ENCODE measurements at places on chromosomes 16 and 17.

- DNase-seq: no peak
Observed at GRCh38 chr17:57145347-57145746, 60.3 kb downstream of the AKAP1 start.

DNA sequence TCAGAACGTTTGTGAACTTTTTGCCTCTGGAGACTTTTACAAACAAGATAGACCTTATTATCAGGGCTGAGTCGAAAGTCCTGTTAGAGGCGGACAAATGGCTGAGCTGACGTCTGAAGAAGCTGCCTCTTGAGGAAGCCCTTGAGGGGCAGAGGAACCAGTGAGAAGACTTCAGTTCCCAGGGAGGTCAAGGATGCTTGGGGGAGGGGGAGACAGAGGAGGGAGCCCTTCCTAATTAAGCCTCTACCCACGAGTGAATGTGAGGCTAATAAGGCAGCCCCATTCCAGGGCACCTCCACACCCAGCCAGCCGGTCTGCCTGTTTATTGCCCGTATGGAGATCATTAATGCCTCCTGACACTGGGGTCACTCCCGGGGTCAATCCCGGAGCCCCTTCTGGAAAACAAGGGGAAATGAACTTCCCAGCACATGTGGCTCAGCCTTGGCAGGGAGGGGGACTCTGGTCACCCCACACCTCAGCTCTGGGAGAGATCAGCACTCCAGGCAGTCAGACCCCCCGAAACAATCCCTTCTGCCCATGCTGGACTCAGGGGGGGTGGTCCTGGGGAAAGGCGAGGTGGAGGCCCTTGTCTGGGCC is 9.2 kb upstream of the TBX4 start:
- DNase-seq: no peak

GRCh38 chr17:61517843-61518606 is 65.8 kb downstream of the TBX4 start:
- DNase-seq: no peak

- DNase-seq: peak; percentile 10
Observed at GRCh38 chr16:19377864-19378263, 39.8 kb upstream of the TMC5 start.

DNA sequence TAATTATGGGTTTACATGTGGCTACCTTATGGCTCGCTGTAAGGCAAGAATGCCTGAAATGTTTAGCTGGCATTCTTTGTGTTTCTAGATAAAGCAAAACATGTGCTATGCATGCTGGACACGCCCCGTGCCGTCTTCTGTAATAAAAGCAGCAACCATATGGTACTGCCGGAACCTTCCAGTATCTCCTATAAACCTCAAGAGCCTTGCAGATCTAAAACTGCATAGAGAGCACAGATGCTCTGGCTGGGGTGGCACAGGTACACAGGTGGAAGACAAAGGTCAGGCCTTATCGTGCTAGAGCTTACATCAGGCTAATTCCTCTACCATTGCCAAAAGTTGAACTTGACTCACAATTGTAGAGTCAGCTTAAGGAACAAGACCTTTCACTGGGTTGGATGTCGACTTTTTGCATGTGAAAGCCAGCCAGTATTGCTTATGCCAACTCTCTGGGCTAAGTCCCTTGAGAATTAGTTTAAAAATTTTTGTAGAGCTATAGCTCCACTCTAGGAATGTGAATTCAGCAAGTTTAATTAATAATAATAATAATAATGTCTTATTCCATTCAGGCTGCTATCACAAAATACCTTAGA is 187.4 kb upstream of the CACNG5 start:
- no peak for DNase-seq
